ENCODE measurements at places on chromosomes 4 and X.

DNA sequence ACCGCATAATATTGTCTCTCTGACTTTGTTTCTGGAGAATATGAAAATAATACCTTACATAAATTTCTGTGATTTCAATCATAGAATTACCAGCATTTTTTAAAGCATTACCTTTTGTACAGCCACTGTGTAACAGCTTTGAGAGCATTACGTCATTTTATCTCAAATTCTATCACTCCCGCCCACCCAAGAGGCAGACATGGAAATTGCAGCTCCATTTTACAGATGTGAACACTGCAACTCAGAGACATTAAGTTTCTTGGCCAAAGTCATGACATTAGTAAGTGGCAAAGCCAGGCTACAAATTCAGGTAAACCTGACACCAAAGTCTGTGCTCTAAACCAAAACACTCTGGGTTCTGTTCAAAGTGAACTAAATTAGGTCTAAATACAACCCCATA is 33.6 kb upstream of the KDR start:
- DNase-seq = no peak

DNA sequence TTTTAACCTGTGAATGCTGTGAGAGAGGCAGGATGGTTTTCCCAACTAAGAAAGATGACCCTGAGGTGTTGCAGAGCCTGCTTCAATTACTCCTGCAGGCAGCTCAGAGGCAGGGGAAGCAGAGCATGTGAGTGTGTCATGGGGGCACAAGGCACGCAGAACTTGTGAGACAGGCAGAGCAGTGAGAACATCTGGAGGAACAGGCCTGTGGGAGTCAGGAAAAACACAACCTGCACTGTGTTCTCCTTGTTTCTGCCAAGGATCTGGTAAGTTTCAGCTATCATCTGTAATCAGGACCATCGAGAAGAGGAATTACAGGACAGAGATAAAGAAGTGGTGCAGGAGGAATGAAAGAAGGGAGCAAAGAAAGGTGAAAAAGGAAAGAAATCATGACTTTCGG is 741.8 kb upstream of the INTU start:
- no peak for DNase-seq

- DNase-seq = no peak
Measured at GRCh38 chr4:163495900-163496299, 1.4 kb downstream of the TMA16 start.

DNA sequence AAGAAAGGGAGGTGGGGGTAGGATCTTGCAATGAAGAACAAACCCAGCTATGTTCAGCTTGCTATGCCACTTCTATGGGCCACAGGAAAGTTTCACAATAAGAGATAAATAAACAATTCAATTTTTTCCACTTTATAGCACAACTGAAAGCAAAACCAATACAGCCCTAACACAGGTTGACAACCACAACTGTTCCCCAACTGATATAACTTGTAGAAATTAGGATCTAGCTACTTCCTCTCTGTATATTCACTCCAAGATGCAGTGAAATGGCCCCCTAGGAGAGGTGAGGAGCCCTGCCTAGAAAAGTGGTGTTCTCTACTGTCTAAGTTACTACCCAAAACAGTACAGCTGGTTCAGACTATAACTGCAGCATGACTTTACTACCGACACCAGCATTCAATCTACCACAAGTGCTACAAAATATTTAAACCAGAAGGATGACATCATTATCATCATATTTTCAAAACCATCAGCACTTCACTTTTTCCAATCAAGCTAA is 77.0 kb downstream of the FBXW7 start:
- no peak for DNase-seq

DNA sequence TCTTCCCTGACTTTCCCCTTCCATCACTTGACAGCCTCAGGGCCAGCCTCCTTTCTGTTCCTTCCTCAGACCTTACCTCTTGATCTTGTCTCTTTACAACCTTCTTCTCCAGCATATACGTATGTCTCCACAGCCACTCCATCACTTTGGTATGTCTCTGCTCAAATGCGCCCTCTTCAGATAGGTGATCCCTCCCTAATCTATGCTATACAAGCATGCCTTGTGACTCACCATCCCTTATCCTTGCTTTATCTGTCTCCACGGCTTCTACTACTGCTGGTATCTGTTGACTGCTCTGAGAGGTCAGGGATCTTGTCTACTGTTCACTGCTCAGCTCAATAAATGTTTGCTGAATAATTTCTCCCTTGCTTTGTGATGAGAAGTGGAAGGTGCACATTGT is 9.0 kb downstream of the ARAP2 start:
- no peak for DNase-seq

- DNase-seq = no peak
Measured at GRCh38 chrX:38898261-38898660, 97.0 kb downstream of the MID1IP1 start.

DNA sequence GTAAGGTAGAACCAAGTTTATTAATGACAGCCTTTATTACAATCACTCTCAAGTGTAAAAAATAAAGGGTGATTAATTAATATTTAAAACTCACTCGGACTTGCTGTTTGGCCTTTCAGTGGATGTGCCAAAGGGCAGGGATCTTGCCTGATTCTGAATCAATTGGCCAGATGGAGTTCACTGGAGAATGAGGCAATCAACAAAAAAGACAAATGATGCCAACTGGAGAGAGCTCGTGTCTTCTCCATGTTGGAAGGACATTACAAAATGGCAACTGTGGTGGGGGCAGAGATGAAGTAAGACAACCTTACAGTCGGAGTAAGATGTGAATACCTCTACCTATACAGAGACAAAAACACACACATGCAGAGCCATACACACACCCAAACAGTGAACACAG is 188.0 kb downstream of the TSPAN5 start:
- no peak for DNase-seq

GRCh38 chr4:105234582-105234981 is 87.9 kb downstream of the TET2 start:
- DNase-seq = no peak

- DNase-seq = no peak
Measured at GRCh38 chr4:96305030-96305429, 465.1 kb downstream of the PDHA2 start.

GRCh38 chr4:3682236-3683076 is 83.7 kb upstream of the ADRA2C start:
- DNase-seq = no peak

- no peak for DNase-seq
Measured at GRCh38 chrX:136714626-136715599, 65.8 kb downstream of the ARHGEF6 start.

- DNase-seq = no peak
Measured at GRCh38 chr4:64889906-64890610, 480.8 kb upstream of the TECRL start.

DNA sequence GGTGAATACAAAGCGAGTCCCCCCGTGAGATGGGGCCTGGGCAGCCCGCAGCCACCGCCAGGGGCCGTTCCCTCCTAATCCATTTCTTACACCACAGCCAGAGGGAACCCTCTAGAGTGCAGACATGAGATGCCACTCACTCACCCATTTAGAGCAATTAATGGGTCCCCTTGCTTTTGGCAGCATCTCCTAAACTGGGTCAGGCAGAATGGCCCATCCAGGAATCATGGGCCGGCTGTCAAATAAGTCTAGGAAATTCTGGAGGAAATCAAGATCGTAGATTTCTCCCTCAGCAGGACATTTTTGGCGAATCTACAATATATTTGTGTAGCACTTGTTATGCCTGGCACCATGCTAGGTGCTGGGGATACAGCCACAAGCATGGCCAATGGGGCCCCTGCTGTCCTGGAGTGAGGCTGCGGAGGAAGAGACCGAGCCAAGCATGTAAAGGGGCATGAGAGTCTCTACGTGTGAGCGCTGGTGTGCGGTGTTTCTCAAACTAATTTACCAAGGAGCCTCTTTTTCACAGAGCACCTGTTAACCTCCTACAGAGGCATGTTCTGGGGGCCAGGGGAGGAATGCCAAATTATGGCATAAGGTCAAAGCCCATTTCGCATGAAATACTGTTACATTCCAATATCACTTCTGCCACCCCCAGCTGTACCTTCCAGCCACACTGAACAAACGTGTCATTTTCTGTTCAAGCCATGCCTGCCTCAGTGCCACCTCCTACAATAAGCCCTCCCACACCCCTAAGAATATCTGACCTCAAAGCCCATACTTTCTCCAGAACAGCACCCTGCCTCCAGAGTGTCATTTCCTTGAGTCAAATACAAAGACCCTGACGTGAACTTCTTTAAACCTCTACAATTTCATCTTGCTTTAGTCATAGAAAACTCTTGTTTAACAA is 28.1 kb upstream of the JAKMIP1 start:
- DNase-seq = no peak

- DNase-seq = no peak
Measured at GRCh38 chrX:8366481-8366880, 98.1 kb upstream of the VCX3B start.

- DNase-seq = no peak
Measured at GRCh38 chr4:173485164-173485563, 44.9 kb downstream of the HAND2 start.

DNA sequence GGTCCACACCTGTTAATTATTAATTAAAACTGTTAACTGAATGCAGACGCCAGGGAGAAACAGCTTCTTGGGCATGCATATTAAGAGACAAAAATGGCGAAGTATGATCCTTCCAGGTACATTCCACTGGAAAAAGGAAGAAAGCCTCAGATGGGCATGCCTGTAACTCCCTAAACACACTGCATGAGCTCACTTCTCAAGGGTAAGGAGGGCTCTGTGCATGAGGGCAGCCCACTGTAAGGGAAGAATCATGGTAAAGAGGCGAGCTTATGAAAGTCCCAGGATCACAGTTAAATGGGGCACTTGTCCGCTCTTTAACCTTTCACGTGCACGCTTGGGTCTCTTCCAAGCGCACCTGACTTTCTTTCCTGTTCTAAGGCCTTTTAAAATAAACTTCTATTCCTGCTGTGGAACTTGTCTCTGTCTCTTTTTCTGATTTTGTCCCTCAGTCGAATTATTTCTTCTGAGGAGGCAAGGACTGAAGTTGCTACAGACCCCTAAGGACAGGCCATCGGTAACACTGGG is 321.7 kb downstream of the PPP1R2C start:
- no peak for DNase-seq

DNA sequence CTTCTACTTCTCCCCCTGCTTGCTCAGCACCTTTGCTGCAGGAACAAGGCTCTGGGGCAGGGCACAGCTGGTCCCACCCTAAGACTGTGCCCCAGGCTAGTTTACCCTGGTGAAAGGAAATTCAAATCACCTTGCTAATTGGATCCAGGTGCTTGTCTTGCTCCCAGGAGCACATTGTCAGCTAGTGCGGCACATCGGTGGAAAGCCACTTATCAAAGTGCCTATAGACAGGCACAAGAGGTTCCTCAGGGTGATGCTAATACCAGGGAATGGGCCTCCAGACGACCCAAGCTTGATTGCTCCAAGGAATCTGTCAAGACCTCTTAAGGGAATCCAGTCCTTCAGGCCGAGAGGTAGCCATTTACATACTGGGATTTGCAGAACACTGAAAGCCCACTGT is 64.5 kb upstream of the PRPS1 start:
- peak; percentile 81 for DNase-seq

DNA sequence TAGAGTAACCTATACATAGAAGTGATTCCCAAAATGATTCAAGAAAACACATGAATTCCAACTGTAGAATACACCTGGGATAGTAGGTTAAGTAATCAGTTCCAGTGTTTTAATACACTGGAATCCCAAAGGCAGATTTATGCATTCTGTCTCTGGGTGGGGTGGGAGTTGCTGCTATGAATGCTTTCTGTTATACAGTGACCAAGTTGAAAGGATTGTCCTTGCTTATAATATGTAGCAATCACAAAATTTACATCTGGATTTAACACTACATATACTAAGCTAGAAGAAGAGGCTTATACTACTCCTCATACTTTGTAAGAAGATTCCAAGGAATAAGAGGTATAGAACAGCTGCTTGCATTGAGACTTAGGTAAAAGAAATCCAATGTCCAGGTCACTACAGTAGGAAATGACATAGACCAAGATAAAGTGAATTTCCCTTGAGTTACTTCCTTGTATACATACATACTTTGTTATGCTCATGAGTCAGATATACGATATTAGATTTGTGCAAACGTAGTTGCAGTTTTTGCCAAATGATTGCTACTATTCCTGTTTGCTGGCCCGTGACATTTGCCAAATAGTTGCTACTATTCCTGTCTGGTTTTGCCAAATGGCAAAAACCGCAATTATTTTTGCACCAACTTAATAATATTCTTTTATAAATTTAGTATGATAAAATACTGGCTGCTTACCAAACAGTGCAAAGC is 210.5 kb upstream of the DIAPH2 start:
- DNase-seq = no peak

DNA sequence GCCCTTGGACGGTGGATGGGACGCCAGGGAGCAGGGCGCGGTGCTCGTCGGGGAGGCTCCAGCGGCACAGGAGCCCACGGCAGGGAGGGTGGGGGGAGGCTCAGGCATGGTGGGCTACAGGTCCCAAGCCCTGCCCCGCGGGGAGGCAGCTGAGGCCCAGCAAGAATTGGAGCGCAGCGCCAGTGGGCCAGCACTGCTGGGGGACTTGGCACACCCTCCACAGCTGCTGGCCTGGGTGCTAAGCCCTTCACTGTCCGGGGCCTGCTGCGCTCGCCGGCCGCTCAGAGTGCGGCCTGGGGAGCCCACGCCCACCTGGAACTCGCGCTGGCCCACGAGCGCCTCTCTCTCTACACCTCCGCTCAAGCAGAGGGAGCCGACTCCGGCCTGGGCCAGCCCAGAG is 8.6 kb downstream of the CD38 start:
- DNase-seq = no peak

- DNase-seq = no peak
Measured at GRCh38 chr4:117817301-117817700, 217.0 kb upstream of the NDST3 start.

- no peak for DNase-seq
Measured at GRCh38 chrX:39470588-39471407, 627.0 kb downstream of the BCOR start.

GRCh38 chrX:97691901-97692455 is 808.3 kb downstream of the RPA4 start:
- DNase-seq = no peak

- DNase-seq = no peak
Measured at GRCh38 chrX:4484266-4484665, 770.8 kb upstream of the PRKX start.

DNA sequence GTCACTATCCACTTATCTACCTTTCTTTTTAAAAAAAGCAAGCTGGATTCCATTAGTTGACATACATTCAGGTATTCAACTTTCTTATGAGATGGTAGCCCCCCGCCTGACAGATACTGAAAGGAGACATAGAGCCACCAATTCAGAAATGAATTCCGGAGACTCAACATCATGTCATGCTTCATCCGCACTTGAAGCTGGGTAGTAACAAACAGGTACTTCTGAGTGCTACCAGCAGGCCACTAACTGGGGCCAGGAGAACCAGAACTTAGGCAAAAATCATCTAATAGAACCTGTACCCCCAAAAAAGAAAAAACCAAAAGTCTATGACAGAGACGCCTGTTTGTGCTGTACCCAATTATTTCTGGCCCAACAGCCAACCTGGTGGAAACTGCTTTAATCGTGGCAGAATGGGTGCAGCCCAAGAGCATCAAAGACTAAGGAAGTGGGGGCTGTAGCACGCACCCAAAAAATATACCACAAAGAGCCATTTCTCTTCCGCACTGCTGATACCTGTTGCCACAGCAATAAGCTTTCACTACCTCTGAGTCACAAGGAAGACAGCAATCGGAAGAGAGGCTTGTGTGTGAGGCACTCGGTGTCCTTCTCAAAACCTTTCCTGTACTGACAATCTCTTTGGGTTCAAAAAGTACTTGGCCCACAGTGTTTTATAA is 84.8 kb downstream of the AFAP1 start:
- DNase-seq = no peak
